Brain (organoid and tissue), 16 donors: ENCODE measurements at places on chromosomes 4 and X. TPM values are rescaled to one million over a fixed set of nuclear protein-coding genes. Genes with fewer than 3 reads are reported as not detected.

The HEPH gene
- polyA plus RNA-seq: 8.1 TPM

The MAML3 gene
- polyA plus RNA-seq: 9.4 TPM

The OPHN1 gene
- polyA plus RNA-seq: 6.8 TPM

The EXOC1L gene
- polyA plus RNA-seq: not detected

The CNKSR2 gene
- polyA plus RNA-seq: 9.9 TPM

The ODAM gene
- polyA plus RNA-seq: not detected

The CCSER1 gene
- 0.48 TPM for polyA plus RNA-seq

The HELT gene
- not detected for polyA plus RNA-seq

The PTTG2 gene
- polyA plus RNA-seq: 5.6 TPM
